CD4-positive, alpha-beta T cell treated with Interleukin-21 for 1 hour (primary cell): ENCODE measurements at places on chromosomes 11 and 22.

GRCh38 chr11:122108192-122108799, 7.7 kb downstream of the BLID start:
- DNase-seq = no peak

DNA sequence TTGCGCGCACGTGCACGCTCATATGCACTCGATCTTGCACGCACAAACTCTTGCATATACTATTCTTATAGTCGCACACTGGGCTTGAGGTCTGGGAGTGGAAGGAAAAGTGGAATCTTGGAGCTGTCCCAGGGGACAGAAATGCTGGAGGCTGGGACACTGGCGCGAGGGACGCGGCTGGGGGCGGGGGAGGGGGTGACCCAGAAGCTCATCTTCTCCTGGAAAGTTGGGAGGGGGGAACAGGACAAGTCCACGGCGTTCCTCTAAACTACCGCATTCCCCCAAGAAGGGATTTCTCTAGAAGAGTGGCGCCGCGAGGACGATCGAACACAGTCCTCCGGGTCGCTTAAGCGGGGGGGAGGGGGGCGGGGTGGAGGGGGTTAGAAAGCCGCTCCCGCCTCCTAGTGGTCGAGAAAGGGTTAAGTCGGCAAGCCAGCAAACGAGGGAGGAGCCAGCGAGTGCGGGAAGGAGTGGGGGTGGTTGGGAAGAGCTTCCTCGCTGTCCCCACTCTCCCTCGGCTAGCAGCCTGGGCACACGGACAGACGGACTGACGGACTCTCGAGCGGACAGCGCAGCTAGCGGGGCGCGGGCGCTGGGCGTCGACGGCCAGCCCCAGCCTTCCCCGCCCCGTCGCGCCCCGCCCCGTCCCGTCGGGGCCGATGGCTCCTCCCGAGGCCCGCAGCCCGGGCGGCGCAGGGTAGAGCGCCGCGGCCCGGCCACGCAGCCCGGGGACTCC, at the start of gene RTN4RL2:
Gene RTN4RL2, plus strand, starts transcription at position 507 of the 736 bp plus-strand sequence. CDS start 338 bp downstream, outside the sequence.
- peak; percentile 30 for DNase-seq

DNA sequence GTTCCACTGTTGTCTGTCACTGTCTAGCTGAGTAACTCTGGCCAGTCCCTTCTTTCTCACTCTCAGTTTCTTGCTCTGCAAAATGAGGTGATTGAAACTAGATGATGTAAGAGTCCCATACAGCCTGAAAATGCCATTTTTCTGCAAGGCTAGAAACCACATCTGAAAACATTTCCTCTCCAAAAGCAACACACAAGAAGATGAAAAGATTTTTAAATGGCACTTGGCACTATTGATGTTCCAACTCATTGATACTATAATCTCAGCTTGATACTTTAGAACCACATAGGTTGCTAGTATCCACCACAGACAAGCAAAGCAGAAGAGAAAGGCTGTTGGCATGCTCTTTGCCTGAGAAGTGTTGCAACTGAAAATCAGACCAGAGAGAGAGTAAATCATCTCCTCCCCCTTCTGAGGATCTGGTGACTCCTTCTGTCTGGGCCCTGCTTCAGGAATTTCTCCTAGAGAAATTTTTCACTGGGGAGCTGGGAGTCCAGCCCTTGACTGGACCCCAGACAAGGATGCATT, 1217.9 kb downstream of the LRRC4C start:
- no peak for DNase-seq

DNA sequence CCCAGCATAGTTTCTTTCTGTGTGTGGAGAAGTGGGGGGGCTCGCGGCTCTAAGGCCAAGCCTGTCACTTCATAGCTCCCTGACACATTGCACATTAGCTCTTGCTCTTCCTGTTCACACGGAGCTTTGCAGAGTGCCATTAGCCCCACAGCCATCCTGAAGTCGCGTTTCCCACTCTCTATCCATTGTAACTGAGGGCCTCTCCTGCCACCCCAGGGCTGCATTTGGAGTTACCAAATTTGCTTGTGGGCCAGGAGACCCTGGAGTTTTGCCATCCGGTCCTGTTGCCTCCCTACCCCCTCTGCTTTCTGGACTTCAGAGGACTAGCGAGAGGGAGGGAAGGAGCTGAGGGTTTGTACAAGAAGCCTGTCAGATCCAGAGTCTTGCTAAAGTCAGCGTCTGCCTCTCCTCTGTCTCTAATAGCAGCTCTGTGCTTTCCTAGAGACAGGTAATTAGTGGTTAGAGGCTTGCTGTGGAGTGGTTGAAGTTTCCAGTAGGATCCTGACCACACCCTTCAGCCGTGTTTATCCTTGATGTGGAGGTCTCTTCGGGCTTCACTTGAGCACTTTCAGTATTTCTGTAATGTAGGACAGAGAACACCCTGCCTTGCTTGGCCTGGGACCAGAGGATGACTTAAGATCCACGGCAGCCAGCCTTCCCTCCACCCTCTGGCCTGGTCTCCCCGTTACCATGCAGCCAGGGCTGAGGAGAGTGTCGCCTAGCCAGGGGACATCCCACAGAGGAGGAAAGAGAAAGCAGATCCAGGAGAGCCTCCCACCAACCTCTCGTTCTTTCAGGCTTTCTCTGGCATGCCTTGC, 14.1 kb downstream of the DCPS start:
- DNase-seq = no peak

GRCh38 chr11:75445315-75445953, 12.4 kb upstream of the KLHL35 start:
- DNase-seq = peak; percentile 71

- no peak for DNase-seq
Measured at GRCh38 chr11:120122924-120123683, 14.8 kb downstream of the TRIM29 start.

- DNase-seq = peak; percentile 74
Measured at GRCh38 chr22:36160499-36160942, at the start of gene APOL3. Gene APOL3 (minus strand): TSS chr22:36160755. CDS start chr22:36149055, 11,700 bp downstream.

- no peak for DNase-seq
Measured at GRCh38 chr11:42713279-42713678, 598.5 kb upstream of the API5 start.

DNA sequence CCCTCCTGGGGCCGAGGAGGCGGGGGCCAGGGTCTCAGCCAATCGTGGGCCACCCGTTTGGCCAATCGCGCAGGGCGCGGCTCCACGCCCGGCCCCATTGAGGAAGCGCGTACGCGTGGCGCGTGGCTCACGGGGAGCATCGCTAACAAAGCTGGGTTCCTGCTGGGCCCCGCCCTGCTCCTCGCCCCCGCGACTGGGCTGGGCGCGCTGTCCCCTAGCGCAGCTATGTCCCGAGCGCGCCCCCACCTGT, 614 bp upstream of the ASCL2 start:
- peak; percentile 67 for DNase-seq

DNA sequence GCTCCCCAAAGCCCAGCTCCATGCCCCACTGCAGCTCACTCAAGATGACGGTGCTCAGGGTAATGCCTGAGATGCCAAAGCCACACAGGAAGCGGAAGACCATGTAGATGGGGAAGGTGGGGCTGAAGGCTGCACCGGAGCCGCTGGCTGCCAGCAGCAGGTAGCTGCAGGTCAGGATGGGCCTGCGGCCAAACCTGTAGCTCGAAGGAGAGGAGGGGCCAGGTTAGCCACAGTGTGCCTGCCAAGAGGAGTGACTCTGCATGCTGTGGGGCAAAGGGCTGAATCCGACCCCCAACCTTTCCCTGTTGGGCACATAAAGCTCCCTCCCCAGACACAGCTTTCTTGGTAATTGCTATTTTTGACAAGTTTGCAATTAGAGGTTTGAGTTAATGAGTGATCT, 14.9 kb upstream of the SLC22A6 start:
- DNase-seq = no peak
